ENCODE measurements at places on chromosomes 5 and 9. TPM values are rescaled to one million over a fixed set of nuclear protein-coding genes. Genes with fewer than 3 reads are reported as not detected.

Gene CCIN
- 0.41 TPM for polyA plus RNA-seq

GRCh38 chr9:38677660-38678303 is 42.2 kb downstream of the FAM240B start:
- no peak for DNase-seq

- DNase-seq: no peak
Observed at GRCh38 chr5:103092676-103093075, 27.3 kb downstream of the GIN1 start.

GRCh38 chr5:136529081-136529480 is 163.7 kb upstream of the TRPC7 start:
- no peak for DNase-seq

GRCh38 chr5:139667001-139667729 is 19.0 kb downstream of the CXXC5 start:
- DNase-seq: no peak

DNA sequence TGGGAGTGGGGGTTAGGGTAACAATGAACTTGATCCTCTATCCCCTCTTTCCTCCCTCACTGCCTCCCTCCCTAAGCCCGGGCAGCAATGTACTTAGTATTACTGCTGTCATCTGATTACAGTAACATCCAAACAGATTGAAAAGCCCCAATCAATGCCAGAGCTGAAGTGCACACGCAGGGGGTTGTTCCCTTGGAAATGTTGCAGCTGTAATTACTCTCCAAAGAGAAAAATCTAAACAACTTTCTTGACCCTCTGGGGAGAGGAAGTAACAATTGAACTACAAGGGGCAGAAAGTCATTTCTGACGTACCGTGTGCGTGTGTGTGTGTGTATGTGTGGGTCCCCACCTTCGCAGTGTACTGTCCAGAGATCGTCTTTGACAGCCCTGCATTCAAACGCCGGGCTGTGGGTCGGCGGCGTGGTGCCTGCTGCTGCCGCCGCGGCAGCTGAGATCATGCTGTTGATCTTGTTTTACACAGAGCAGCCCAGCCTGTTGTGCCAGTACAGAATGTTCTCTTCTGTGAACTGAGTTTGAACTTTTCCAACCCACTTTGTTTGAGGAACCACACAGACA is 66.0 kb upstream of the KLF9 start:
- no peak for DNase-seq

GRCh38 chr9:134049772-134050588 is 17.8 kb downstream of the BRD3 start:
- DNase-seq: no peak

DNA sequence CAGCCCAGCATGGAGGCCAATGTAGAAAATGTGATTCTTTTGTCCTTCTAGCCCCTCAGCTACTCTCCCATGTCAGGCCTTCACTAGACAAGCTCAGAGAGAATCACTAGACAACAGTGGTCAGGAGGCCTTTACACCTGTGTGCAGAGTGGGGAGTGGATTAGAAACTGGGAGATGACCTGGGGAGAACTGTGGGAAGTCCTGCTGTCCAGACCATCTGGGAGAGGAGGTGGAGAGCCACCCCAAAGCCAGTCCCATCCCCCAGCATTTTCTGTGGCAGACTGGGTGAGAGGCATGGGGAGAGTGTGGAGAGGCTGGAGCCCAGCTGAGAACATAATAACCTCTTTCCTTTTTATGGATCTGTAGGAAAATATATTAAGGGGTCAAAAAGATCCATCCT is 452.0 kb upstream of the DMAC1 start:
- DNase-seq: no peak

GRCh38 chr5:177459819-177460628 is 13.4 kb downstream of the DBN1 start:
- DNase-seq: no peak

GRCh38 chr9:113886466-113886865 is 10.4 kb downstream of the ZNF618 start:
- no peak for DNase-seq

DNA sequence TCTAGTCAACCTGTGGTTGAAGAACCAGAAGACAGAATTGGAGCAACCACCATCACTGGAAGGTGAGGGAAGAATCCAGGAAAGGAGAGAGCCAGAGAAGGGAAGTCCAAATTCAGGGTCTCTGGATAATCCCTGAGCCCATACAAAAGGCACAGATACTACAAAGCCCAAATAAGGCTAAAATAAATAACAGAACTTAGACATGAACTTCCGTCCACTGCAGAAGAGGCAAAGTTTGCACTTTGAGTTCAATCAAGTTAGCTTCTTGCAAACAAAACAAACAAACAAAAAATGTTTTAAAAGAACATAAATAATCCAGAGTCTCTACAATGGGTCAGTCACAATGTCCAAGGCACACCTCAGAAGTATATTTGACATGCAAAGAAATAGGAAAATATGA is 21.0 kb downstream of the CFAP77 start:
- no peak for DNase-seq

DNA sequence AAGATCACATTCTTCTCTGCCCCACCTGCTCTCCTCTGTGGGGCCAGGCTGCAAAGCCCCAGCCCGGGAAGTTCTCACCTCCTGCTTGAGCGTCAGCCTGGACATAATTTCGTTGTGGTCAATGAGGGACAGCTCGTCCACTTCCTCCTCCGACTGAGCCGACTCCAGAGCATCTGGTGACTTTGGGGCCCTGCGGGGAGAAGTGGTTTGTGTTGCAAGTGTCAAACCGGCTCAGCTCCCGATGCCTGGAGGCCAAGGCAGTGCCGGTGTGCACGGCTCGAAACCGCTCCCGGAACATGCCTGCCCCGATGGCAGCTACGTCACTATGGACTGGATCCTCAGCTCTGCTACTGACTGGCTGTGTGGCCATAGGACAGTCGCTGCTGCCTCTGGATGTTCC is 52.8 kb downstream of the PRRT1B start:
- peak; percentile 14 for DNase-seq

Gene KIF20A
- 11.5 TPM for polyA plus RNA-seq

DNA sequence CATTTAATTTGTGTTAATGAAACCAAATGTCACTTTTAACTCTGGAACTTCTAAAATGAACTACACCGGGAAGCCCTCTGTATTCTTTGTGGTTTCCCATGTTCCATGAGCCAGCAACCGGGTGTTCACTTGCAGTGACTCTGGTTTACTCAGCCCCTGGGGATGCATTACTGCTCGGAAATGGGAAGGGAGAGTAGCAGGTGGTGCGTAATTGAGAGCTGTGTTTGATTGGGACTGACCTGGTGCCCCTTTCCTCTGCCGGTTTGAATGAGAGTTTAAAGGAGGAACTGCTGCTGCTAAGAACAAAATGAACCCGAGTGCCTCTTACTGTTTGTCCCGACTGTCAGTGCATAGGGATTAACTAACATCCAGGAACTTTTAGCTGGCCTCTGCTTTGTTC is 100.1 kb upstream of the DHFR start:
- peak; percentile 77 for DNase-seq

Gene TMC1
- 1.4 TPM for polyA plus RNA-seq

- peak; percentile 65 for DNase-seq
Observed at GRCh38 chr9:79779901-79780300, 208.1 kb downstream of the TLE4 start.

All from spinal cord (tissue), 10 donors.